Progenitor cell of endocrine pancreas (in vitro differentiated cells): ENCODE measurements at places on chromosomes 3 and 15. TPM values are rescaled to one million over a fixed set of nuclear protein-coding genes. Genes with fewer than 3 reads are reported as not detected.

GRCh38 chr15:23081271-23081670, 41.9 kb upstream of the TUBGCP5 start:
- peaks cover 5% of the 10 kb centered on the region for H3K4me1 ChIP-seq
- no peaks in the 10 kb centered on the region for H3K36me3 ChIP-seq
- no peak for DNase-seq

- H3K27ac ChIP-seq = no peak overlapping the region
- DNase-seq = no peak
- H3K4me3 ChIP-seq = no peak overlapping the region
These were observed 48.6 kb downstream of the FAH start for GRCh38 chr15:80201256-80202015.

- H3K27me3 ChIP-seq = peaks cover 11% of the 10 kb centered on the region
- no peak for DNase-seq
- H3K36me3 ChIP-seq = peaks cover 1% of the 10 kb centered on the region
- no peak overlapping the region for H3K27ac ChIP-seq
- no peaks in the 10 kb centered on the region for H3K4me1 ChIP-seq
- H3K4me3 ChIP-seq = no peak overlapping the region
These were observed 80.1 kb downstream of the ASB7 start for GRCh38 chr15:100682468-100682867.

DNA sequence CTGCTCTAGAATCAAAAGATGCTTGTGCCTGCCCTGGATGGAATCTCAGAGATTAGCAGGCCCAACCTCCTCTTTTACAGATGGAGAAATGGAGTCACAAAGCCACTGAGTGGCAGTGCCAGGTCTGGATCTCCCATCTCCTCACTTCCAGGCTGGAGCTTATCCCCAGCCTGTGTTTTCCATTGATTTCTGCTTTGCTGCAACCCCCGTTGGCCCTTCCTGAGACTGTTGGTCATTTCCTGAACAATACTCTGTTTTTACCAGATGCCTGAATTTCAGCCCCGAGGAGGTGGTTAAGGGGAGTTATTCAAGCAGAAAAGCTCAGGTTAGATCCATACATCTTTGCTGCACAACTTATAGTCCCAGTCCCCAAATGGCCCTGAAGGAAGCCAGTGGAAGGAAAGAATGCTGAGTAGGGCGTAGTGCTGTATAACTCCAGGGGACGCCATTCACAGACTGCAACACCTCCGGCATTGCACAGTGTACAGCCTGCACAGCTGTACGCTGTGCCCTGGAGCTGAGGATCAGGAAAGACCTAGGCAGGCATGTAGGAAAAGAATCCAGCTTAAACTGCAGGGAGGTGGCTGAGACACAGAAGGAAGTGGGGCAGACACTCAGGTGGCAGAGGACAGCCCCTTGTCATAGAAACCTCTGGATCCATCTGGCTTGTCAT, 77.5 kb downstream of the RPLP1 start:
- peak overlapping the region; percentile 37 for H3K27ac ChIP-seq
- H3K27me3 ChIP-seq = peaks cover 76% of the 10 kb centered on the region
- H3K4me1 ChIP-seq = peaks cover 14% of the 10 kb centered on the region
- no peak overlapping the region for H3K4me3 ChIP-seq
- no peaks in the 10 kb centered on the region for H3K36me3 ChIP-seq

DNA sequence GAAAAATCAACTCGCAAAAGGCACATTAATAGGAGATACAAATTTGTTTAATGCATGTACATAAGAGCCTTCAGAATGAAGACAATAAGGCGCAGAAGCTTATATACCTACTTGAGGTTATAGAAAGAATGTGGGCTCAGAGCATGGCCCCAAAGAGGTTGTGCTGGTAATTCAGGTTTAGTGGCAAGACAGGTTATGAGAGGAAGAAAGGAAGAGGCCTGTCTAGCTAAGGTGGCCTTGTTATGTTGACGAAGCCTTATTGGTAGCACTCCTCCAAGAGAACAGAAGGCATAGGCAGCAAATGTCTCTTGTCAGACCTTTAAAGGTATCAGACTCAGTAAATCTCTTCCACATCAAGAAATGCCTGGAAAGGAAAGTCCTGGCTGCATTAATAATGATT, 290.8 kb downstream of the MCTP2 start:
- H3K27me3 ChIP-seq = no peaks in the 10 kb centered on the region
- H3K4me3 ChIP-seq = no peak overlapping the region
- no peaks in the 10 kb centered on the region for H3K4me1 ChIP-seq
- H3K27ac ChIP-seq = no peak overlapping the region

GRCh38 chr3:8555113-8555661, 53.6 kb downstream of the LMCD1 start:
- H3K36me3 ChIP-seq = peaks cover 11% of the 10 kb centered on the region
- DNase-seq = no peak
- H3K27me3 ChIP-seq = no peaks in the 10 kb centered on the region
- H3K27ac ChIP-seq = no peak overlapping the region
- H3K4me3 ChIP-seq = no peak overlapping the region
- no peaks in the 10 kb centered on the region for H3K4me1 ChIP-seq

DNA sequence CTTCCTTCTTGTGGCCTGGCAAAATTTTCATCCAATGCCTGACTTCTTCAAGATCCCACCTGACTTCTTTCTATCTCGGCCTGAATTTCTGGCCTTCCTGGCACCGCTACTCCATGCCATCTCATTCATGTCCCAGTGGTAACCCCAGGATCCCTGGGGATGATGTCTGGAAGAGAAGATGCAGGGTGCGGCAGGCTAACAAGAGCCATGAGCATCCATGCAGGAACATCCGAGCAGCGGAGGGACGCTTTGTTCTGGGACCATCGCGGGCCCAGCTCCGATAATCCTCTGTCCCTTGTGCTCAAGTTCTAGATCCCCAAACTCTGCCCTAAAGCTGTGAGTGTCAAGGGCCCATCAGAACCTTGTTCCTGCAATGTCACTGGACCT, 10.9 kb downstream of the MYL3 start:
- H3K4me1 ChIP-seq = peaks cover 6% of the 10 kb centered on the region
- no peak overlapping the region for H3K4me3 ChIP-seq
- no peak overlapping the region for H3K27ac ChIP-seq
- peaks cover 20% of the 10 kb centered on the region for H3K27me3 ChIP-seq
- DNase-seq = no peak
- H3K36me3 ChIP-seq = no peaks in the 10 kb centered on the region

DNA sequence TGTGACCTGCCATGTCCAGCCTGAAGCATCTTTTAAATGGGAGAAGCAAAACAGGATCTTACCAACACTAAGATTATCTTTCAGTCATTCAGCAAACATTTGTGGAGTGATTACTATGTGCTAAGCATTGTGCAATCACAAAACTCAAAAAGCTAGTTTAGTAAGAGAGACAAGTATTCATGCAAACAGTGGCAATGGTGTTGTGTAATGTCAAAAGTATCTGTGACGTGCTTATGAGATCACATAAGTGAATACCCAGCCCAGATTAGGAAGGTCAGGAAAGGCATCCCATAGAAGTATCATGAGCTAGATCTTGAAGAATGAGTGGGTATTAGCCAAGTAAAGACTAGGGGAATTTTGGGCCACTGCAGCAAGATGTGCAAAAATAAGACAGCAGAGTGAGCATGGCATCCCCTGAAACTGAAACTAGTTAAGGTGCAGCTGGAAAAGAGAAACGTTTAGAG, 32.1 kb downstream of the SEC62 start:
- peaks cover 7% of the 10 kb centered on the region for H3K36me3 ChIP-seq
- no peak overlapping the region for H3K27ac ChIP-seq
- peaks cover 2% of the 10 kb centered on the region for H3K4me1 ChIP-seq
- DNase-seq = no peak

GRCh38 chr3:189806171-189806951, 175.2 kb downstream of the TP63 start:
- H3K27ac ChIP-seq = peak overlapping the region; percentile 72
- H3K27me3 ChIP-seq = peaks cover 48% of the 10 kb centered on the region
- peak overlapping the region; percentile 27 for H3K4me3 ChIP-seq

DNA sequence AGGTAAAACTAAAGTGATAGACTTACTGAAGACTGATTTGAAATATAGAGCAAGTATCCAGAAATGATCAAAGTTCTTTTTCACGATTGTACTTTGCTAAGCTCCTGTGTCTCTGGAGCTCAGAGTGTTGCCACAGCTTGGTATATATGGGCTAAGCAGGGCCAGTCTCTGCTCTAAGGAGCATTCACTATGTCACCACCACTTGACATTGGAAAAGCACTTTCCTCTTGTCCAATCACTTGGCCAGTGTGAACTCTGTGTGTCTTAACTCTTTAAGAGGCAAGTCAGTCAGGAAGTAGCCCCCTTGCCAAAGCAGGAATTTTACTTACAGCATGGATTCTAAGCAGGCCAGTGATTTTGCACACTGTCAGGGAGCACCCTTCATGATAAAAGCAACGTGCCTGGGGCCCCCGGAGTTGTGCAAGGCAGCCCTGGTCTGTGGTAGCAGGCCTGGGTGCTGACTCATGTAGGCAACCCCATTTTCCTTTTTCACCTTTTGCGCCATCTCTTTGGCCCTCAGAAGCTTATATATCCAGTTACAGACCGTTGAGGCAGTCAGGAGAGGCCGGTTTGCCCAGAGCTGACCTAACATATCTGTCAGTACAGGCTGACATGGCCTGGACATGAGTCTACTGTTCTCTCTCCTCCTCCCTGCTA, 73.0 kb downstream of the HCN4 start:
- no peak overlapping the region for H3K4me3 ChIP-seq
- no peak overlapping the region for H3K27ac ChIP-seq
- no peaks in the 10 kb centered on the region for H3K27me3 ChIP-seq
- H3K36me3 ChIP-seq = peaks cover 17% of the 10 kb centered on the region
- no peak for DNase-seq

GRCh38 chr15:90412356-90413194, 24.5 kb downstream of the IQGAP1 start:
- peak overlapping the region; percentile 45 for H3K4me3 ChIP-seq
- no peaks in the 10 kb centered on the region for H3K27me3 ChIP-seq

- no peak for DNase-seq
- H3K4me3 ChIP-seq = no peak overlapping the region
- peaks cover 6% of the 10 kb centered on the region for H3K4me1 ChIP-seq
- no peaks in the 10 kb centered on the region for H3K36me3 ChIP-seq
These were observed 892.3 kb downstream of the CADM2 start for GRCh38 chr3:85851071-85851470.

DNA sequence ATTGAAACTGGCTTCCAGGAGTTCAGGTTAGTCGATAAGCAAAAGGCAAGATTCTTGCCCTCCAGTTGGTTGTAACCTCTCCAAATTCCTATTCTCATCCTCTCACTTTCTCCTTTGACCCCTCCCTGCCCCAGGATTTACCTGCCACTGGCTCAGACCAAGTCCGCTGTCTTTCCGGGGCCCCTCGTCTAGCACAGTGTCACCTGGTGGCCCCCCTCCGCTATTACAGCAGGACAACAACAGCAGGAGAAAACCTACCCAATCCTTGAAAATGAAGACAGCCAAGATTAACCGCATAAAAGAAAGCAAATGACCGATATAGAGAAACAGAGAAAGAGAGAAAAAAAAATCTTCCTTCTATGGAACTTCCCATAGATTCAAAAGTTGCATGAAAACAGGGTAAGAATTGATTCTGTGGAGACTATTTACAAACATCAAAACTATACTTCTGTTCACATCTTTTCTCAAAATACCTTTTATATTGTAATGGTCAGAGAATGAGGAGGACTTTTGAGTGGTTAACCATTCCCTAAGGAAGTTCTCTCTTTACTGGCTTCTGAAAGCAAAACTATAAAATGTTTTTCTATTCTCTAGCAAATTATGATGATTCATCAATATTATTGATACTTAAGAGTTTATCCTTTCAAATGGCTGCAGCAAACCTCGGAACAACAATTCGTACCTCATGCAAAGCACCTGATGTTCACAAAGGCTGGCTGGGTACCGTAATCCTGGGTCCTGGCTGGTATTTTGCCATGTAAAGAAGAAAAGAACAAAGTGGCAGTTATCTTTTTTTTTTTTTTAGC, 10.0 kb upstream of the ST8SIA2 start:
- H3K27ac ChIP-seq = no peak overlapping the region
- peak; percentile 36 for DNase-seq
- H3K4me1 ChIP-seq = no peaks in the 10 kb centered on the region
- peaks cover 38% of the 10 kb centered on the region for H3K27me3 ChIP-seq
- H3K36me3 ChIP-seq = no peaks in the 10 kb centered on the region

DNA sequence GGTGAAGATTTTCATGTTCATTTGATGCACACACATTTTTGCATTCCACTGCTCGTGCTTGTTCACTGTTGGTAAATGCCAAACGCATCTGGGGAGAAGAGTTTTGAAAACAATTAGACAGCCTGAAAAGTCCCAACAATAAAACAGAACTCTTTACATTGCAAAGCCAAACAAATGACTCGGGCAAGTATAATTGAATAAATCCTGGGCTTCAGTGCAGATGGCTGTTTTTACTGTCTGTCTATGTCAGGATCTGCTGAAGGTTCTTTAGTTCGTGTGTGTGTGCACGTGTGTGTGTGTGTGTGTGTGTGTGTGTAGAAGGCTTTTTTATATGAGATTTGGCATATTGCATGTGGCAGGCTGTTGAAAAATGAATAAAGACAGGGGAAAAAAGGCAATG, 277.5 kb upstream of the CDIN1 start:
- H3K36me3 ChIP-seq = no peaks in the 10 kb centered on the region
- H3K4me3 ChIP-seq = no peak overlapping the region
- no peak overlapping the region for H3K27ac ChIP-seq
- no peaks in the 10 kb centered on the region for H3K4me1 ChIP-seq
- no peak for DNase-seq
- H3K27me3 ChIP-seq = no peaks in the 10 kb centered on the region

APBA2 gene
- total RNA-seq = 37.1 and 41.0 TPM in 2 replicates

NR1I2 gene
- 0.62 and 1.0 TPM in 2 replicates for total RNA-seq

GADL1 gene
- 1.8 and 1.9 TPM in 2 replicates for total RNA-seq

CHRNB4 gene
- 1.0 and 2.4 TPM in 2 replicates for total RNA-seq

MYD88 gene
- 23.9 and 24.2 TPM in 2 replicates for total RNA-seq

KY gene
- total RNA-seq = not detected in 2 replicates

DGKG gene
- total RNA-seq = 0.17 and 0.44 TPM in 2 replicates

APH1B gene
- total RNA-seq = 17.6 and 19.8 TPM in 2 replicates
